Stimulated activated CD8-positive, alpha-beta memory T cell treated with anti-CD3 and anti-CD28 coated beads, Interleukin-12 subunit alpha, Interleukin-12 subunit beta, amount 100 ng/mL, for 4 hours (primary cell): ENCODE measurements at places on chromosomes 5 and 9.

GRCh38 chr9:80218328-80218727 lies 646.6 kb downstream of the TLE4 start:
- DNase-seq = no peak

GRCh38 chr5:150167908-150168307 lies 1.3 kb downstream of the CDX1 start:
- no peak for DNase-seq

- no peak for DNase-seq
These were observed 143.9 kb downstream of the SLIT3 start for GRCh38 chr5:169157064-169157463.

DNA sequence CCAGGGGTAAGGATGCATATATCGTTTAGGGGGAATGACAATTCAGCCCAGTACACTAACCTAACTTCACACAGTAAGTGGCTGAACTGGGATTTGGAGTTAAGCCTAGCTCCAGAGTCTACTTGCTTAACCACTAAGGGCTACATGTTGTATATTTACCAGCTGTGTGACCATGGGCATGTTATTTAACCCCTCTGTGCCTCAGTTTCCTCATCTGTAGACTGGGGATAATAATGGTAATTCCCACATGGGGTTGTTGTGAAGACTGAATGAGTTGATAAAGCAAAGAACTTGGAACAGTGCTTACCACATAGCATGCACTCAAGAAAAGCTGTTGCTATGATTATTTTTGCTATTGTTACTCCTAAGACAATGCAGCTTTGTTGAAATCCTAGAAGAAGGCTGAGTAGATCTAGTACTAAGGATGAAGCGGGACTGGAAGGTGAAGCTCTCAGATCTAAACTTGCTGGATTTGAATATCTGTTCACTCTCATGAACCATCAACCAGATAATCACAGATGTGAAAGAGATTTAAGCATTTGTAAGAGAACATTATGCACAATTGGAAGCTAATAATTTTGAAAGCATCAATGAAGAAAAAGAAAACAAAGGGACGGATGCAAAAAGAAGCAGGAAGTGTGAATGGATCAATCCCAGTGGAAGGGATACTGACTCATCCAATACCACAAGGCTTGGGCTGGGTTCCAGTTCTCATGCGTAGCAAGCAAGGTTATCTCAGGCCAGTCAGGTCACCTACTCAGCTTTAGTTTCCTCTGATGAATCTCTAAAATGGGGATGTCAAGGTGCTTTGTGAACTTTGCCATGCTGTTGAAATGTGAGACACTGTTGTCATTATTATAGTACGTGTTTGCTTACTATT lies 78.5 kb upstream of the TBC1D2 start:
- DNase-seq = no peak

- no peak for DNase-seq
These were observed 13.9 kb downstream of the QRFP start for GRCh38 chr9:130882696-130883225.

DNA sequence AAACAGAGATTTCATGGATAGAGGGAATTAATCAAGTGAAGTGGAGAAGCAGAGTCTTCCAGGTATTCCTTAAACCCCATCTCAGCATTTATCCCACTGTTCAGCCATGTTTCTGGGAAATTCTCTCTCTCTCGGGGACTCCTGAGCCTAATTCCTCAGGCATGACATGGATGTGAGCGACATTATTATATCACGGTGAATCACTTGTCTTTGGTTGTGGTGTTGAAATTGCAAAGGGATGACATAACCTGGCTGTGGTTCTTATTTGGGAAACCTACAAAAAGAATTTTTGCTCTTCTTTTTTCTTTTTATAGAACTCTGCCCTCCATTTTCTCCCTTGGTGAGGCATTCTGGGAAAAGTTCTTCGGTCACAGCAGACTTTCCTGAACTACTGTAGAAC lies 457.9 kb upstream of the PTGER4 start:
- DNase-seq = no peak

DNA sequence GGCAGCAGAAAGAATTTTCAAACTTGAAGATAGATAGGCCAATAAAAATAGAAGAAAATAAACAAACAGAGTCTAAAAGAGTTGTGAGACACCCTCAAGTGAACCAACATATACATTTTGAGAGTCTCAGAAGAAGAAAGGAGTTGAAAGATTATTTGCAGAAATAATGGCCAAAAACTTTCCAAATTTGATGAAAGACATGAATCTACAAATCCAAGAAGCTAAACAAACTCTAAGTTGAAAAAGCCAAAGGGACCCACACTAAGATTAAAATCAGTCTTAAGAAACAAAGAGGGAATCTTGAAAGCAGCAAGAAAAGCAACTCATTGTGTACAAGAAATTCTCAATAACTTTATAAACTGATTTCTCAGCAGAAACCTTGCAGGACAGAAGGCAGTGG lies 137.0 kb downstream of the SAXO1 start:
- no peak for DNase-seq

GRCh38 chr5:1140171-1140817 lies 28.4 kb upstream of the SLC12A7 start:
- DNase-seq = peak; percentile 67

DNA sequence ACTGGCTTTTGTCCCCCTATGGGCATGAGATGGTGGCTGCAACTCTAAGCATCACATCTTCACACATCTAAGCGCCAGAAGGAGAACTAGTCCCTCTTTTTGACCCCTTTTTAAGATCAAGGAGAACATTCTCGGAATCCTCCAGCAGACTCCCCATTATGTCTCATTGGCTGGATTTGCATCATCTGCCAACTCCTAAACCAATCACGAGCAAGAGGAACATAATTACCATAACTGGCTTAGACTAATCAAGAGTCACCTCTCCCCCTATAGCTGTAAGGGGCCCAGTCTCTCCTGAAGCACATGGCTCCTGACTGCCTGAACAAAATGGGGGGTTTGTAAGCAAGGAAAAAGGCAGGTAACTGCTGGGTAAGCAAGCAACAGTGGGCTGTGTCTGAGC lies 68.5 kb upstream of the IQGAP2 start:
- DNase-seq = no peak

DNA sequence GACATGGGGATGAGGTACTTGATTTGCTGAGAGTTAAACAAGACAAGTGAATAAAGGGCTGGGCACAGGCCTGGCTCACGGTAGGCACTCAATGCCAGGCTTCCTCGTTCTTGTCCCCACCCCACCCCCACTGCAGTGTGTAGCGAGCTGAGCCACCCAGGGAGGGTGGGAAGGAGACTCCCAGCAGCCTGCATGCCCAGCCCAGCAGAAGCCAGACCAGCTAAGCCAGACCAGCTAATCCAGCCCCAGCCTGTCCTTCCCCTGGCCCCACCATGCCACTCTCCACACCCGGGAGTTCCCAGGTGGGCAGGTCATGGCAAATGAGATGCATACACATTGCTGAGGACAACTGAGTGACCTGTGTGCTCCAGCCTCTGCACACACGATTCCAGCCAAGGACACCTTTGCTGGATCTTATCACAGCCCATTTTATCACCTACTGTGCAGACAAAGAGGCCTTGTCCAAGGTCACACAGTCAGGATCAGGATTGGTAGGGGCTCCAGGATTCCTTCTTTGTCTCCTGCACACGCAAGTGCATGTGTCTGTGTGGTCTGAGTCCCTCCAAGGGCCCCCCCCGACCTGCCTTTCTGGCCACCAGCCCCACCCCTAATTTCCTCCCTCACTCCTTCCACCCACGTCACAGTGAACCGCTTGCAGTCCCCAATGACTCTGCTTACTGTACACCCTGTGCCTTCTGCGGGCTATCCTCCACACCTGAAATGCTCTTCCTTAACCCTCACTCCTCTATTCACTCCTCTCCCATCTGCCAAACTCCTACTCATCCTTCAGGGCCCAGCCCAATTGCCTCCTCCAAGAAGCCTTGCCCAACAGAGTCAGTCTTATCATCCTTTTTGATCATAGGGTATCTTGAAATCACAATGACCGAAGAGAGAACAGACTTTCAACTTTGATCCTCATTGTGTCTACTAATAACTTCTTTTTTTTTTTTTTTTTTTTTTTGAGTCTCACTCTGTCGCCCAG lies 26.6 kb downstream of the DUSP1 start:
- DNase-seq = no peak

- no peak for DNase-seq
These were observed 668 bp downstream of the RANBP3L start for GRCh38 chr5:36300927-36301540.

DNA sequence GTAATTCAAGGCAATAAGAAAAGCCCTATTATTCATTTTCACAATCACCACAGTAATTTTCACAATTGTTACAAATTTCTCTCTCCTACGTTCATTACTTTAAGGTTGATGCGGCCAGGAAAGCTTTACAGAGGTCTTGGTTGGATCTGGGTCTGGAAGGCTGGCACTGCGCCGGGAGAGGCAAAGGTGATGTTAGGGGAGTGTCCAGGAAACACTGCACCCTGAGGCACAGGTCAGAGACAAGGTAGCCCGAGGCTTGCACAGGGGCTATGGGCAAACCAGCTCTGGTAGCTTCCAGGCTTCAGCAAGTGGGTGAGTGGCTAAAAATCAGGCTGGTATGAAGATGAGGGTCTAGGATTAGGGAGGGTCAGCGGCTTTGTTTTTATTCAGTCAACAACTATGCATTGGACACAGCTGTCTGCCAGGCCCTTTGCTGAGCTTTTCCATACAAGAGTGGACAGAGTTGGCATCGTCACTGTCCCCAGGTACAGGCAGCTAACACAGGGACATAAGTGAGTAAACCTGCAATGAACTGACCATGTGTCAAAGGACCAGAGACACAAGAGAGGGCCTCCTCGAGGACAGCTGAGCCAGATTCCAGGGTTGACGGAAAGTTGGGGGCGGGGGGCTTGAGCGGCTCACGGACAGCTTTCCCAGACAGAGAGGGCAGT lies 12.4 kb upstream of the TENT4A start:
- DNase-seq = no peak

DNA sequence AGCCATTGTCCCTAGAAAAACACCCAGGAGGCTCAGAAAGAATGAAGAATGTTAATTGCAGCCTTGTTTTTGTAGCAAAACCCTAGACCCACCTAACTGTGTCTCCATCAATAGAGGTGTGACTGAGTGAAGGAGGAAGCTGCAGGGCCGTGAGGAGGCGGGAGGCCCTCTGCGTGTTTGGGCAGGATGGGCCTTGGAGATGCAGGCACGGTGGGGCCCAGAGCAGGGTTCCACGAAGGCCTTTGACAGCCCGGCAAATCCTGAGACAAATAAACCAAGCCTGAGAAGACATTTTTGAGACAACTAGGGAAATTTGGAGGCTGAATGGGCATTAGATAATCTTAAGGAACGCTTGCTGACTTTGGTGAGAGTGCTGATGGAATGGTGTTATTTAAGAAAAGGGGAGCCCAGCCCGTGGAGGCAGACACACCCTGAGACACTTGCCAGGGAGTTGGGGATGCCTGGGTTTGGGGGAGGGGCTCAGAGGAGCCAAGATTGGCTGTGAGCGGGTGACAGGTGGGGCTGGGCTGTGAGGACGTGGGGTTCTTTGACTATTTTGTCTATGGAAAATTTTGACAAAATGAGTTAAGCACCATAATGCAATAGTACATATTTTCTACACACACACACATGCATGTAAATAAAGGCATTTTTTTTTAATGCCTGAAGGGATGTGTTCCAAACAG lies 48.8 kb downstream of the BARX1 start:
- DNase-seq = no peak

DNA sequence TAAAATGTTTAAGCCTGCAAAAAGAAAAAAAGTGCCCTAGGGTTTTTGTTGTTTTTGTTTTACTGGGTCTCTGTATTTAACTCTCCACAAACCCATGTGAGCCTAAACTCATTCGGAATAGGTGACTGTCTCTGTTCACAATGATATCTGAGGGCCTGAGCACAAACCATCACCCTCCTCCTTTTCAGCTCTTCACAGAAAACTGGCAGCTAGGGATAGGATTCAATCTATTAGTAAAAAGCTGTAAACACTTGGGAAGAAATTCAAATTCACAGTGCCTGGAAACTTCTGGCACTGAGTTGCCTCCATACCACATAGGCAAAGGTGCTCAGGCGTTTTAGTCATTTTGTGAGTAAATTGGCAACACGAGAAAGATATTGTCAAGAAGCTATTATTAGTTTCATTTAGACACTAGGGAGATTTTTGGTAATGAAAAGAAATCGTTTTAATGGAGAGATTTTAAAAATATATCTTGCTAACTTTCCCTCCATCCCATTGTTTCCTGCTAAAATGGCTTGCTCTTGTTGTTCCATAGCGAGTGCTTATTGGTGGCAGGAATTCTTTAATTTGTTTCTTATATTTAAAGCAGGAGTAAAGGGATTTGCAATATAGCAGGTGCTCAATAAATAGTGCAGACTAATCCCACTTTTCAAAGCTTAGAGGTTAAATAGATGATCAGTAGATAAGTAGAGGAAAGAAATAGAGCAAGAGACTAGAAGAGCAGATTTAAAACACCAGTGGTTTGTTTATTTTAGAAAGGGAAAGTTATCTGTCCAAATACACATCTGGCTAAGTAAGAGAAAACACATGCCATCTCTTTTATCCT lies 9.7 kb downstream of the FOXD1 start:
- no peak for DNase-seq

DNA sequence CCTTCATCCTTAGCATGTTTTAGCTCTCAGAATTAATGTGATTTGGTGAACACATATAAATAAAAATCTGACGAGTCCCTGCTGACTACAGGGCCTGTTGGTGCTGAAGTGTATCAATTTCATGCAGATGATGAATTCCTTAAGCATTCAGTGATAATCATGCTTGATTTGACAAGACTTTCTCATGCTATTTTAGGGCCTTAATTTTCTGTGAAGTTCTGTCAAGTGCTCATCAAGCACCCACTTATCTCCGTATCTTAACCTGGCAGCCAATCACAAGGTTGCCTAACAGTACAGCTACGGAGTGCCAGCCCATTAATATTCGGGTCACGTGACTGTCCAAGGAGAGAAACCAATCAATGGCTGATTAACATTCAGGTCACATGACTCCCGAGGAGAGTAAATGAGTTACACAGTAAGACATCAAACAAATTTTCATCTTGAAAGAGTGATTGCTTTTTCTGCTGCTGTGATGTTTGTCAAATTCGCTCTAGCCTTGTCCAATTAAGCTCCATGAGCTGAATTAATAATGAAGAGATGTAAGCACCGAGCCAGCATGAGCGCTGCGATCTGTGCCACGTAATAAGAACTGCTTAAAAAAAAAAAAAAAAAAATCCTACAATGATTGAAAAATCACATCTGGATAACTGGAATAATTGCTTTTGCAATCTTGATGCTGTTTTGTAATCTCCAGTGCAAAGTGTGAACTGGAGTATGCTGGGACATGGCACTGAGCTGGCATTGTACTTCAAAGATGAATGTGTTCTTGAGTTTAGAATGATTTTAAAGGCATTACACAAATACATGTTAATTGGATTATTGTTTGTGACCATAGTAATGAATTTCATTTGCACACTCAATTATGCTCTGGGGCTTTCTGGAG lies 104.3 kb upstream of the SPATA31D4 start:
- no peak for DNase-seq
